ENCODE measurements at places on chromosomes 5 and 9.

DNA sequence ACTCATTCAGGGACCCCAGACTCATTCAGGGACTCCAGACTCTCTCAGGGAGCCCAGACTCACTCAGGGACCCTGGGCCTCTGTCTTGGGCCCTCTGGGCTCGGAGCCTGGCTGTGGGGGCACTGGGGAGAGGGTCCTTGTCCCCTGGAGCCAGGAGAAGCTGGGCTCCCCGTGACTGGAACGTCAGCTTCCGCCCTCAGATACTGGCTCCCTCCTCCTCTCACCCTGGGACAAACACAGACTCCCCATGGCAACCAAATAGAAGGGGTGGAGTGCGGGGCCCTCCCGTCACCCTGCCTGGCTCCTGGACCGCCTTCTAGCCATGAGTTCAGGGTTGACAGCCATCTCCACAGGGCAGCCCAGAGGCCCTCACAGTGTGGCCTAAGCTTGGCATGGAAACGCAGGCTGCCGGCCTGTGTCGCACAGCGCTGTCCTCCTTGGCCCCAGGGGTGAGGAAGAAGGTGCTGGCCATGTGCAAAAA, 27.6 kb downstream of the ZDHHC11B start:
- no peak for DNase-seq

DNA sequence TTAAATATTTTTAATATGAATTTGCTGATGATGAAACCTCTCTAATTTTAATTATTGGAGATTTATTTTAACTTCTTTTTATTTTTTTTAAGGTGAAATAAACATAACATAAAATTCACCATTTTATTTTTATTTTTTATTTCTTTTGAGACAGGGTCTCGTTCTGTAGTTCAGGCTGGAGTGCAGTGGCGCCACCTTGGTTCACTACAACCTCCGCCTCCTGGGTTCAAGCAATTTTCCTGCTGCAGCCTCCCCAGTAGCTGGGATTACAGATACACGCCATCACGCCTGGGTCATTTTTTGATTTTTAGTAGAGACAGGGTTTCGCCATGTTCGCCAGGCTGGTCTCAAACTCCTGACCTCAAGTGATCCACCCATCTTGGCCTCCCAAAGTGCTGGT, 402.9 kb downstream of the PRR16 start:
- no peak for DNase-seq

- DNase-seq: no peak
Observed at GRCh38 chr9:124452326-124452725, 2.1 kb downstream of the ADGRD2 start.

DNA sequence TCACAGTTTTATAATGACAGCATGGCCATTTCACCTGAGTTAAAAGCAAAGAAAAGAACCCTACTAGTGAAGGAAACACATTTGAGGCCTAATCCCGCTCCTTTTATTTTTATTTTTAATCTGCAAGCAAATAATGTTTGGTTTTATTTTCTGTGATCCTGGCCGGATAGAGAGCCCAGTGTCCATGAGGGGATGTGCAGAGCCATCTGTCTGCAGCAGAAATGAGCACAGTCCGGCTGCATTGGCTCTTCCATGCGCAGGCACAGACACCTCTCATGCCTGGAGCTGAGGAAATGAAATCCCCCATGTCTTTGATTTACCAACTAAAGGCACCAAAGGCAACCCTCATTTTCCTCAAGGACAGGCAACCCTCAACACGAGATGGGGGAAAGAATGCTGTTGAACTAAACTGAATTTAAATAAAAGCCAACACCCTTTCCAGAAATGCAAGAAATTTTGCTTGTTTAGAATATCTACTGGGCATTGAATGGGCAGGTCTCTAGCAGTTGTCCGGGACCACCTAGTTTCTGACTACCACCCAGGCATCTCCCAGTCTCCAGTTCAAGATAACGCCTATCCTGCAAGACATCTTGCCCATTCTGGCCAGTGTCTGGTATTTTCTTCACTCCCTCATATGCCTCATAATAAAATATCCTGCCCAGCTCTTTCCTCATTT, 47.9 kb upstream of the SEMA6A start:
- DNase-seq: no peak

- no peak for DNase-seq
Observed at GRCh38 chr5:72618708-72619107, 111.5 kb upstream of the ZNF366 start.

GRCh38 chr9:22682536-22682935, 235.9 kb downstream of the DMRTA1 start:
- DNase-seq: no peak

DNA sequence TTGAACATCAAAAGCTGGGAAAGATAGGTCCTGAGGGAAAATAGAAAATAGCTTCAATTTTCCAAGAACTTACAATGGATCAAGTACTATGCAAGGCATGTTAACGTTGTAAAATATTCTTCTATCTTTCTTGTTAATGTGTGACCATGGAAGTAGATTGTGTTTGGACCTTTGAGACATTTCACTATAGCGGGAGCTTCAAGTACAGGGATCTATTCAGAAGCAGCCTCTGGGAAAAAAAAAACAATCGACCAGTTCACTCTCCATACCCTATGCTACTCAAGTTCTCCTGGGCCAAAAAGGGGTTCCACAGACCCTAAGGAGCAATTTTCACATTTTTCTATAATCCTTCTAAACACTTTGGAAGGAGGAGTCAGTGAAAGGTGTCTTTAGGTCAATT, 54.1 kb upstream of the ATP10B start:
- DNase-seq: no peak
